ENCODE measurements at places on chromosomes 1 and 21.
A peak's percentile ranks its signal among the peaks of the same experiment; 100 is the strongest.

GRCh38 chr1:248841702-248842395 is 3.8 kb downstream of the ZNF672 start:
- DNase-seq = peak; percentile 65

GRCh38 chr1:155082301-155083051 is 3.8 kb downstream of the EFNA3 start:
- no peak for DNase-seq

DNA sequence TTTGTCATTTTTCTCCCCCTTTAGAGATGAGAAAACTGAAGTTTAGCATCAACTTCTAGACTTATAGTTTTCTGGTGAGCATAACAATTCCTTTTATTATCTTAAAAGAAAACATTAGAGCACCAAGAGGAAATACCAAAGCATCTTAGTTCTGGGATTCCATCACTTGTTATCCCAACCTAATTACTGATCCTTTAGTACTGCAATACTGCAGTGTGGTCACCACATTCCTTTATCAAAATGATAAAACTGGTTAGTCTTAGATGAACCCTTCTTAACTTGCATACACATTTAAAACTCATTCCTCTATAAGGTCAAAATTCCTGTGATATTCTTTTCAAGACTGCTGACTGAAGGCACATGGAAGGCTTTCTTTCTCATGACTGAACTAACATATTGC is 23.1 kb downstream of the SOD1 start:
- DNase-seq = no peak

DNA sequence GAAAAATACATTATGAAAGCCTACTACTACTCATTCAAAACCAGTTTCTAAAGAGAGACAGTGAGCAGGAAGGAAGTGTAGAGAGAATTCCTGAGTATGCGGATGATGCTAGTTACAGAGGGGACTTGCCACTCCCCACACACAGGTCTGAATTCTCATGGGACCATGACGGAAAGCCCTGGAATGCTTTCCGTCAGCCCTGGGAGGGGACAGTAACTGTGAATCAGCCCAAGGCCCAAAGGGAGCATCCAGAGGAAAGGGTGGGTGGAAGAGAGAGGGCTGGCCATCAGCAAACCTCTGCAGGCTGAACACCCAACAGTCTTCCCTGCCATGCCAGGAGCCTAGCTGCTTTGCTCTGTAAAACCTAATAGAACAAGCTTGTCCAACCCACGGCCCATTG is 36.4 kb downstream of the RCSD1 start:
- peak; percentile 92 for DNase-seq

DNA sequence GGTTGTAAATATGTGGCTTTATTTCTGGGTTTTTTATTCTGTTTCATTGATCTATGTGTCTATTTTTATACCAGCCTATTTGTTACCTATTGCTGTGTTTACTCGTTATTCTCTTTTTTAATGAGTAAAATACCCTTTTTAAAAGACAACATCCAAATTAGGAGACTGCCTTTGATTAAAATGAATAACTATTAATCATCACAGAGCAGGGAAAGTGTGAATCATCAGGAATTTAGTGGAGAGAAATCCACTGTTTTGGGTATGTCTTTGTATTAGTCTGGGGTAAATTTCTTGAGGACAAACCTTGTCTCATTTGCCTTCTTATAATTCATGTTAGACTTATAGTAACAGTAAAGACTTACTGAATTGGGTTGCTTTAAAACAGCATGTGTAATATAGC is 12.1 kb downstream of the DISC1 start:
- DNase-seq = no peak

DNA sequence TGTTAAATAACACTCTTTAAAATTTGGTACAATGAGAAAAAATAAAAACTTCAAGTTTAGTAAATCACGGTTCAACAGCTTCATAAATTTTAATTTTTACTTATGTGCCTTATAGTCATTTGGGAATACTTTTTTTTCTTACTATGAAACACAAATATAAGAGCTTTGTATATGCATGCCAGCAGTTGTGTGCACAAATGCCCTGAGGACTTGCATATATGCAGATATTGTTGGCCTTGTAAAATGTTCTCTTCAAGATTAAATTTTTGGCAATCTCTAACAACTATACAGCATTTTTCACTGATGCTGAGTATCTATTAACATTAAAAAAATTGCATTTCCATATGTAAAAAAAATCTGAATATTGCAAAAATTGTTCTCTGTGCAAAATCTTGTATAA is 458.7 kb upstream of the BRINP3 start:
- no peak for DNase-seq

GRCh38 chr1:24186993-24187790 is at the start of gene IFNLR1:
IFNLR1 (minus strand) TSS chr1:24187289; CDS start chr1:24187248, 41 bp downstream.
- peak; percentile 9 for DNase-seq

- DNase-seq = no peak
Observed at GRCh38 chr1:241747992-241748391, 95.9 kb downstream of the WDR64 start.

DNA sequence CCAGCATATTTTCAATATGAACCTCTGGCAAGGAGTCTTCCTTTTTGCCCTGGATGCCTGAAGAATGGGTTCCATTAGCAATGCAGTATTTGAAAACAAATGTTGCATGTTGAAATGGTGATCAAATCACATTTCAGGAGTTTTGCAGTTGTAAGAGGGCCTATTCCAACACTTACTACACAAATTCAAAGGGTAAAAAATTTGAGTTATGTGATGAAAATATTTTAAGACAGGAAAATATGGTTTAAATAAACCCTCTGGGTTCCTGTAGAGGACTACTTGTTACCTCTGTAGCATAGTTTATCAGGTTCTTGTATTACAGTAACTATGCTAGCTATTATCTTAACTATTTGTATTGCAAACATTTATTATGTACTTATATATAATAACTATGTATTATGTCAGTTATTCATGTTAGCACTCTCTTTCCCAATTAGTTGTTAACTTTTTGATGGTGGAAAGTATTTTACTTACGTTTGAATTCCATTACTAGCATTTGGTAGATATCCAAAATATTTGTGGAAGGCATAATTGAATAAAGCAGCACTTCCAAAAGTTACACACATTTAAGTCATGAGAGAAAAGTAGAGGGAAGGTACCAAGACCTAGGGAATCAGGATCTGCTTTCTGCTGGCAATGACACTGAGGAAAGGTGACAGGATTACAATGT is 312.9 kb downstream of the GRIK1 start:
- peak; percentile 49 for DNase-seq

DNA sequence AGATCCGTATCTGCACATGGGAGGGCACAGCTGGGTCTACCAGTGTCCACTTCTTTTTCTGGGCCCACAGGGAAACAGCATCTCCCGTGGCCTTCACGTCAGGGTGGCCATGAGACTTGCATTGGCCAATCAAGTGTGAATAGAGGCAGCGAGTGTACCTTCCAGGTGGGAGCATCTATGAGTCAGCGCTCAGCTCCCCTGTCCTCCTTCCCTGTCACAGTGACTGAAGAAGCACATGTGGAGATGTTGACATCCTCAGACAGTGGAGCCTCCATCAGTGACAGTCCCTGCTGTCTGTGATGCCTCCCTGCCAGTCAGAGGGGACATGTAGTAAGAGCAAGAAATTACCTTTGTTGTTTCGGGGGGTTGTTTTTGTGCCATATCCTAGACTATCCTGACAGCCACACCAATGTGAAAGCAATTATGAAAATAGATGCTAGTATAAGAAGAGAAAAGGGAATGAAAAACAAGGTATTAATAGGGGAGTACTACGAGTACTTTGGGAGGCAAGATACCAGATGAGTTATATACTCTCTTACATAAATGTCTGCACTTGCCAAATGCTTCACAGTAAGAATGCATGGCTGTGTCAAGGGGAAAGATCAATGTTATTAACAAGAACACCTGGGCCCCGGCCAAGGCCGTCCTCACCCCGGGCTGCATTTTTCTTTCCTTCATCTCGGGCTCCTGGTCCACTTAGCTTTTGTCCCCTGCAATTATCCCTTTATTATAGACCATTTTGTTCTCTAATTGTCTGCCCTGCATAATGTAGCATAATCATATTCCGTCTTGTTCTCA is 86.0 kb downstream of the MATN1 start:
- DNase-seq = no peak

DNA sequence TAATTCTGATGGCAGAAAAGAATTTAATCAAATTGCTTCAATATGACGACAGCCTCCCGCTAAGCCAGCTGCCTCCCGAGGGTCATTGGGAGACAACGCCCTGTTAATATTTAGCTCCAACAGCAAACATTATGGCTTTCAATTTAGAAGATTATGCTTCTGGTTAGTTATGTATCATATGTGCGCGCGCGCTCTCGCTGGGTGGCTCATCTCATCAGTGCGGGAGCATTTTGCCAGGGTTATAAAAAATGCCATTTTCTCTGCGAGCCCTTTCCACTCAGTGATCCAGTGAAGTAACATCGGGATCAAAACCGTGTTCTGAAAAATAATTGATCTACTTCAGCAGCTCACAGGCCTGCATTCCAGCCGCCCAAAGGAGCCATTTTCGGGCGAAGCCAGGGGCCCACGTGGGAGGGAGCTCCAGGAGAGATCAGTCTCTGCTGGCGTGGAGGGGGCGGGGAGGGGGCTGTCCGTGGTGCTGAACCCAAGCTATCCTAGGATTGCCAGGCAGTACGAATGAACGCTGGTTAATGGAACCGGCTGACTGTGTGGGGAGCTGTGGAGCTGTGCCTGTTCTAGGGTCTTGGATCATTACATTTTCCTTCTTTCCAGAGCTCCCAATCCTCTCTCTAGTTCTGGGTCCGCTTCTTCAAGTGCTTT is 219.1 kb upstream of the ZC3H12A start:
- DNase-seq = peak; percentile 3

- no peak for DNase-seq
Observed at GRCh38 chr1:20964540-20965484, 177.7 kb upstream of the HP1BP3 start.

DNA sequence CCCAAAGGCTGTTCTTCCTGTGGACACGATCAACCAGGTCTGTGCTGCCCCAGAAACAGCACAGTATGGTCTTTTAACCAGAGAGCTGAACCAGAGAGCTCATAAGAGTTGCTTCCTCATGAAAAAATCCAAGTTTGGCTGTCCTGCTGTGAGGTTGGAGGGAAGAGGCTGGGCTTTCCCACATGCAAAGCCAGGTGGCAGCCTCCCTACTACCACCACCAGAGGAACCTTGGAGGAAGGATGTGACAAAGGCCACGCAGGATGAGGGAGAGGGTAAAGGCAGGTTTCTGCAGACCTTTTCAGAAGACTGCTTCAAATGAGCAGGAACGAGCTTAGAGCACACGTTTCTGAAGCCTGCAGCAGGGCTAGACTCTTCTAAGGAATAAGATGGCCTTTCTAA is 27.1 kb downstream of the FAM78B start:
- no peak for DNase-seq

- no peak for DNase-seq
Observed at GRCh38 chr1:201990427-201990826, 8.0 kb downstream of the RNPEP start.

DNA sequence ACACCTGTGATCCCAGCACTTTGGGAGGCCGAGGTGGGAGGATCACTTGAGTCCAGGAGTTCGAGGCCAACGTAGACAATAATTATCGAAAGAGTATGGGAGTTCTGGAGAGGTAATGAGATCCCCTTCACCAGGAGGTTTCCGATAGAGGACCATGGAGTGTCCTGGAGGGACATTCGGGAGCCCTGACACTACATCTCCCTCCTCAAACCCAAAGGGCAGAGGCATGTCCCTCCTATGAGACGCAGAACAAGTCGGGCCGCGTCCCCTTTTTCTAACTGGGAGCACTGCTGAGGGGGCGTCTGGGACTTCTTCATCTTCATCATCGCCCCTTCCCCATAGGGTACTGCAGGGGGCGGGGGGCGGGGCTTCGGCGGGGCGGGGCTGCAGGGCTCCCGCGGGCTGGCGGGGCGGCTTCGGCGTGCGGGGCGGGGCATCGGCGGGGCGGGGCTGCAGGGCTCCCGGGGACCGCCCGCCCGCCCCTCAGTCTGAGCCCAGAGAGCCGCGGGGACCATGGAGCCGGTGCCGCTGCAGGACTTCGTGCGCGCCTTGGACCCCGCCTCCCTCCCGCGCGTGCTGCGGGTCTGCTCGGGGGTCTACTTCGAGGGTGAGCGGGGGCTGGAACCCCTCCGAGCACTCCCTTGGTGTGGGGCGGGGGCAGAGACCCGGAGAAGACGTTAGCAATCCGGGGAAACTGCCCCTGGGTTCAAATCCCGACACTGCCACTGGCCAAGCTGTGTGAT is at the start of gene THEMIS2:
TSS of gene THEMIS2 (plus strand) at position 486 of the 743 bp plus-strand sequence. CDS start at position 514, 28 bp downstream.
- peak; percentile 36 for DNase-seq

DNA sequence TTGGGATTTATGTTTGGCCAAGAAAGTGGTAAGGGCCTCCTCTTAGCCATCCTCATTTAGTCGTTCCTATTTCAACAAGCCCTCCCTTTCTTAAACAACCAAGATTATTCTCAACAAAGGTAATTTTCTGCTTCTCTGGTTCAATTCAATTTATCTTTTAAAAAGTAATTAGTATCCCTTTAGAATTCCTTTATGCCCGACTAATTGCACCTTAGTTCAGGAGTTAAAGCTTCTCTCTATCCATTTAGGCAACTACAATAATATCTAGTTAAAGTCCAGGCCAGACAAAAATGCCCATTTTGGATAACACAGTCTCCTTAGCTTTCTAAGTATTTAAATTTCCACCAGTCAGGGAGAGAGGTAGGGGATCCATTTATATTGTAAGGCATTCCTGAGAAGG is 136.7 kb upstream of the MAGI3 start:
- no peak for DNase-seq

DNA sequence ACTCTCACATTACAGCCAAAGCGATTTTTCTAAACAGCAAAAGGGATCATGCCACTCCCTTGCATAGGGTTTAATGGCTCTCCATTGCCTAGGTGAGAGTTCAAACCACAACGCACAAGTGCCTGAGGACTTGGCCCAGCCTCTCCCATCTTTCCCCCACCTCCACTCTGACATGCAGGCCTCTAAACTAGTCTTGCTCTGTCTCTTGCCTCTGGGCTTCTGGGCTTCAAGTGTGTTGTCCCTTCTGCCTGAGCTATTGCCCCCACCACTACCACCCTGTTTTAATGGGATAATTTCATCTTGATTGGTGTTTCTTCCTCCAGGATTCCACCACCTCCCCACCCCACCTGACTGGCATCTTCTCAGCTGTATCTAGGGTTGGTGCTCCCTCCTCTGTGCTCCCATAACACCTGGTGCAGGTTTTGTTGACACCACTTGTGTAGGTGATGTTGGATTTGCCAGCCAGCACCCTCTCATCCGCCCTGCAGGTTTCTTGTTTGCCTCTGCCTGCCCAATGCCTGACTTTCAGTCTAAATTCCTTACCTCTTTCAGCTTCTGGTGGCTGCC is 2.7 kb upstream of the ZBTB21 start:
- no peak for DNase-seq

DNA sequence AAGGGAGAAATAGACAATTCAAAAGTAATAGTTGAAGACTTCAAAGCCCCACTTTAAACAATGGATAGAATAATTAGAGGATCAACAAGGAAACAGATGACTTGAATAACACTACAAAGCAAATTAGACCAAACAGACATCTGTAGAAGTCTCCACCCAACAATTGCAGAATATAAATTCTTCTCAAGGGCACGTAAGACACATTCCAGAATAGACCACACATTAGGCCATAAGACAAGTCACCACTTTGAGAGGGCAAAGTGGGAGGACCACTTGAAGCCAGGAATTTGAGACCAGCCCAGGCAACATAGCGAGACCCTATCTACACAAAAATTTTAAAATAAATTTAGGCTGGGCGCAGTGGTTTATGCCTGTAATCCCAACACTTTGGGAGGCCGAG is 20.5 kb upstream of the RNF186 start:
- DNase-seq = no peak
